Brain microvascular endothelial cell (primary cell): ENCODE measurements at places on chromosomes 7 and 10.

GRCh38 chr10:3538656-3539531 lies 246.1 kb downstream of the KLF6 start:
- peak; percentile 96 for DNase-seq

DNA sequence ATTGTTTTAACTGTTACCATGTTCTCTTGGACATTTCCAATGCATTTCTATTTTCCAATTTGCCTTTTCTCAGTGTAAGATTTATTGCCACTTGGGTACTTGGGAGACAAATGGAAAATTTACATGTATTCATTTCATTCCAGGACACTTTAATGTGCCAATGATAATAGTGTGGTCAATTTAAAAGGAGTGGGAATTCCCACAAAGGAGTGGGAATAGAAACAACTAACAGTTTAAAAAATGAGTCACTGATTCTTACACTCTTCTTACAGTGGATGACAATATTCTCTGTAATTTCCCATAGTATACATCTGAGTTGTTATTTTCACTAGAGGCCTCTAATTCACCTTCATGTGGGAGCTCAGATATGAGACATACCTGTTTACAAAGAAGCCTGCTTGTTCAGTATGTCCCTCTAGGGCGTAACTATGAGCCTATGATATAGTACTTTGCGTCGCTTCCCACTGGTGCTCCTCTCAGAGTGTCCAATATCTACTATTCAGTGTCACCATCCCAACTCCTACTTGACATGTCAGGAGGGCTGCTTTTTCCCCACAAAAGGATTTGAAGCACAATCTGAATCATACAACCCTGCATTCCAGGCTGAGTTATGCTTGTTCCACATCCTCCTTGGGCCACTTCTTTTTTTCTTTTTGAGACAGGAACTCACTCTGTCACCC lies 301.3 kb downstream of the PHTF2 start:
- peak; percentile 64 for DNase-seq

DNA sequence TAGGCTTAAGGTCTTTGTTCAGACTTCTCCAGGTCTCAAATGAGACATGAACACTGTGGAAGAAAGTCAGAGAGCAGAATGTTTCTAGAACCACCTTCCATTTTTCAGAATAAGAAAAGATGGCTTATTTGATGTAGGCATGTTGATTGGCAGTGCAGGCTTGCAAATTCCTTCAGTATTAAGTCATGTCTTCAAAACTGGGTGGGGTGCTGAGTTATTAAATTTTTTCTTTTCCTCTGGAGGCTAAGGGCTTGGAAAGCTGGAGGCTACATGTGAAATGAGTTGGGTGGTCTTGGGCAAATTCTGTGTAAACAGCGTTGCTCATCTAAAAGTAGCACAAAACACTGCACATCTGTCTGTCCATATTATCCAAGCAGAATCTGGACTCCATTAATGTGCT lies 62.8 kb downstream of the PRTFDC1 start:
- no peak for DNase-seq

GRCh38 chr10:30231071-30231652 lies 117.9 kb downstream of the MTPAP start:
- DNase-seq, result no peak

DNA sequence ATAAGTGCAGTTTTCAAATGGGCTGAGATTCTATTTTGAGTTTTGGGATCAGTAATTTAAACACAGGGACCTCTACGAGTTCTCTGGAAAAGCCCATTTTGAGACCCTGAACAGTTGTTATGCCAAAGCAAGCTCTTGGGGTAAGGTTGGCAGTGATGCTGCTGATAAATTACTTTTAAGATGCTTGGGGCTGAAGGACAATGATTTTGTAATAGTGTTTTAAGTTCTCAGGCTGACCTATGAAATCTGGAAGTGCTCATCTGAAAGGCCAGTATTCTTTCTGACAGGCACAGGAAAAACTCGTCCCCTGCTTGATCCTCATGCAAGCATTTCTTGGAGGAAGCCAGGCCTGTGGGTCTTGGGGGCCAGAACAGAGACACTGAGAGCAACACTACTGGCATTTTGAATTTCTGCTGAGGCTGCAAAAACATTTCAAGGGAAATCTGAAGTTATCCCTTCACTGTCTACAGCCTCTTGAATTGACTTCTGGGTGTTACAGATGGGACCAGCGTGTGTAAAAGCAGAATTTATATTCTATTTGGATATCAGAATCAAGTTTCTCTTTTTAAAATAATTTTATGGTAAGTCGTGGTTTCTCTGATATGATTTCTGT lies 79.7 kb downstream of the AUTS2 start:
- no peak for DNase-seq

GRCh38 chr10:17576768-17577167 lies 40.4 kb downstream of the HACD1 start:
- no peak for DNase-seq

- no peak for DNase-seq
Measured at GRCh38 chr7:104945599-104945956, 68.4 kb upstream of the KMT2E start.

DNA sequence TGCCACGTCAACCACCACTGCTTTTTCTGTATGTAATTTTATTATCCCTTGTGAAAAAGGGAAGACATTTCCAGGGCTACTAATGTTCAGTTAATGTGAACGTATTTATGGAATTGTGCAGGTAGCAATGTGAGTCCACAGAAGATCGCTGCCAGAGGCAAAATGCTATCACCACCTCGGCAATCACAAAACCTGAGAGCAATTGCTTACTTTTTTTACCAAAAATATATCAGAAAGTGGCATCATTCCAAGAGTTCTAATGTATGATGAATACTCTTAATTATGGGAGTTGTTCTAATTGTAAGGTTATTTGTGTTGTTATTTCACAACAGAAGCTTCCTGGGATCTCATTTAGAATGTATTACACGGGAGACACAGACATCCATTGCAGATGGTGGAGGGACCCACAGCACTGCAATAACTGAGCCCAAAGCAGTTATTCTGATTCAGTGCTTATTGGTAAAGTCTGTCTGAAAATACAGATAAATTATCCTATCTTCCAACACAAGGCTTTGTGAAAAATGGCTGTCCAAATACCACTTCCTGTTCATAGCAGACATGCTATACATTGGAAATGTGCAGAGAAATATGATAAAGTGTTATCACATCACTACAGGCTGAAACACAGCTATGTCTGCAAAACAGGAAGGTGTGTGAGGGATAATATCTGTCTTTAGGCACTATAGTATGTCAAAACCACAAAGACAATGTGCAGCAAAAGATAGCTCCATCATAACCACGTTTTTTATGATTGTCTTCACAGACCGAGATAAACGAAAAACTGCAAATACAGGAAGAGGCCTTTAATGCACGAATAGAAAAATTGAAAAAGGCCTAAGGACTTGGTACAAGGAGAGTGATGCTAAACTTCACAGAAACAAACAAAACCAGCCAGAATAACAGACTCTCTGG lies 102.7 kb downstream of the CABCOCO1 start:
- DNase-seq, result no peak

DNA sequence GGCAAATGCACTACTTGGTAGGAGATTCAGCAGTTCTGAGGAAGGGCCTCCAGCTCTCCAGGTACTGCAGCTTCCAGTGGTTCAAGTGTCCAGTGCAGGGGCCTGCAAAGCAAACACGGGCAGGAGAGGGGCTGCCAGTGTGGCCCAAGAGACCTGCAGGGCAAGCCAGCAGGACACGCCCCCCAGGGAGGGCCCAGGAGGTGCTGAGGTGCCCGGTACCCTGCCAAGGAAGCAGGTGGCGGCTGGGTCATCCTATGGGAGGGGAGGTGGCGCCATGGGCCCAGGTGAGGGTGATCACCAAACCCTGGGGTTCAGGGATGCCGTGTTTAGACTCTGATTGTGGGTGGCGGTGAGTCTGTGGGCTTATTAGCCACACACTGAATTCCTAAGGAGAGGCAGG lies 45.7 kb downstream of the PARP12 start:
- DNase-seq, result no peak

DNA sequence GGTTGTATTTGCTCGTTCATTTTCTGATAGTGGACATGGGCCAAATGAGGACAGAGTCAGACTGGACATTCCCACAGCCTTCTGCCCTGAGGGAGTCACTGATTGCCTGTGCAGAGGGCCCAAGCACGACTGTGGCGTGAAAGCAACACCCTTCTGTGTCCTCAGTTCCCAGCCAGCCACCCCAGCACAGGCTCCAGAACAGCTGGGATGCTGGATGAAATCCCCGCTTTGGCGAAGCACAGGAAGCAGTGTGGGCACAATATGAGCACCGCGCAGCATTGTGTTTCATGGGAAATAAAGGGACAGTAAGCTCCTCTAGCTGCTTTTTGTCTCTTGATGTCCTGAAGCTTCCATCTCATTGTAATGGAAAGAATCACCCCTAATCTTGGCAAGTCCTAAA lies 20.5 kb downstream of the TRIL start:
- DNase-seq, result no peak

DNA sequence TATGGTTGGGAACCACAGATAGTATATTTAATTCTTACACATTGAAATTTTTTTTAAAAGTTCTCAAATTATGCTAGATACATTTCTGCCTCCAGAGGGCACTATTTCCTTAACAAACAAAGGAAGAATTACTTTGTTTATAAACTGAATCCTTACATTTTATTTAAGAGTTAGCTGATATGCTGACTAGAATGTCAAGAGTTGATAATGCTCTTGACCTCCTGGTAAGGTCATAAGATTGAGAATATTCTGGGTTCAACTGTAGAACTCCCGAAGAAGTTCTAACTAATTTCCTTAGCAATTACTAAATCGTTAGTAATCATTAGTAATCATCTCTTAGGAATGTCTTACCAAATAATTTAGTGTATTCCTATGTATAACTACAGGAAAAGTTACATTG lies 95.3 kb upstream of the CYP26C1 start:
- no peak for DNase-seq

DNA sequence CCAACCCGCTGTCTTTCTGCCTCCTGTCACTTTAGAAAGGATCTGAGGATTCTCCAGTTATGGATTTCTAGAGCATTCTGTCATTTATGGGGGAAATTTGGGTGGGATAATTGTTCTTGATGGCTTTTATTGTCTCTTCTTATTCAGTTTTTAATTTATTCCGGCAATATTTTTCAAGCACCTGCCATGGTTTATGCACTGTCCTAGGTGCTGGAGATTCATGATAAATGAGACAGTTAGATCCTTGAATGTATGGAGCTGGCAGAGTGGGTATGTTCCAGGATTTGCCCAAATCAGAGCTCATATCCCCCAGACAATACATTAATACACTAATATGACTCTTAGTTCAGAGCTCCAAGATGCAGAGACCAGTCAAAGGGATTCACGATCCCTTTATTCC lies 146.8 kb upstream of the PRKCQ start:
- no peak for DNase-seq

- DNase-seq, result no peak
Measured at GRCh38 chr10:86291616-86292340, 74.8 kb downstream of the GRID1 start.

DNA sequence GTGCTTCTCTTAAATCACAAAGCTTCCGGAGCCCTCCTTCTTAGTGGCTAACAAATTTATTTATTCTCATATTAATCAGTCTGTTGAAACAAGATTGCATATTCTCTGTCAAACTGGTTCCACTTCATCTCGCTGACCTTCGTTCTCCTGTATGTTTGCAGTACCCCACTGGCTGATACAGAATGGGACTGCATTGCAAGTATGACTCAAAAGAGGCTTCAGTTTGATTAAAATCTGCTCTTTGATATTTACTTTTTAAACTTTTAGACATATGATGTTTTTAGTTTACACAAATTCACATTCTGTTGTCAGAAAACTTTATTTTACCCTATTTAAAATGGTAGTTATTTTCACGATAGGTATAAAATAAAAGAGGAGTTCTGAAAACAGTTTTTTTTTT lies 14.3 kb upstream of the ARHGAP12 start:
- DNase-seq, result no peak

DNA sequence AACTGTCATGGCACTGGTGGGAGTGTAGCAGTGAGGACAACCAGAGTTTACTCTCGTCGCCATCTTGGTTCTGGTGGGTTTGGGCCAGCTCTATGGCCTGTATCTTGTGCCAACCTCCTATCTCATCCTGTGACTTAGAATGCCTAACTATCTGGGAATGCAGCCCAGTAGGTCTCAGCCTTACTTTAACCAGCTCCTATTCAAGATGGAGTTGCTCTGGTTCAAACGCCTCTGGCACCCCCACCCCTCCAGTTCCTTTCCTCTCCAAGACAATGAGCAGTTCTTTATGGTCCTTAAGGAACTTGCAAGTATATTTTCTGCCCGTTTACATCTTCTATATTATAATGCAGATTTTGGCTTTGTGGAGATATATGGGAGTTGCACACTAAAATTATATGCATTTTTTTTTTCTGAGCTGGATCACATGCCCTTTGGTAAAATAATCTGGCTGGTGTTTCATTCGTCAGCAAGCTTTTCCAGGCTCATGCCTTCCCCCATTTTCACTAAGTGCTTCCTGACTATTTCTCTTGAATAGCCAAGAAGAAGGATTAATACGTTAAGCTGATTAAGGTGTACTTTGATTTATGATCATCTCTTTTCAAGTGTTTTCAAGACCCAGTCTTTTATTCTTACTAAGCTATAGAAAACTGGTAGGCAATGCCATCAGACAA lies 11.2 kb upstream of the WIPF3 start:
- DNase-seq, result no peak

DNA sequence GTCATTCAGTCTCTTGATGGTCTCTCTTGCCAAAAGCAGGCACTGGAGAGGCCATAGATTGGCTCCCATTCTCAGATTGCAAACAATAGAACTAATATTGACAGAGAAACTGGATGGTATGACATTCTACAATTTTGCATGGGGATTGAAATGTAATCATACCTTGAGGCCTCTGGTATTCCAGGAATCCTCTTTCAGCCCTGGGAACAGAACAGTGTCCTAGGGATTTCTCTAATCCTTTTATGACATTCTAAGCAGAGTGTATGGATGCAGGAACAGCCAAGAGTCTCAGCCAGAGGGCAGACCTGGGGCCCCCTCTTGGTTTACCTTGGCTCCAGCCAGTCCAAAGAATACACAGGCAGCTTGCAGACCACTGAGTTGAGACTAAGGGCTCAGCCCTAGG lies 206.4 kb downstream of the KCNMA1 start:
- no peak for DNase-seq

GRCh38 chr10:93926613-93927012 lies 32.8 kb downstream of the SLC35G1 start:
- DNase-seq, result no peak

- DNase-seq, result no peak
Measured at GRCh38 chr7:115356999-115357702, 435.3 kb downstream of the MDFIC start.

GRCh38 chr10:60048091-60048501 lies 141.7 kb upstream of the CCDC6 start:
- no peak for DNase-seq

DNA sequence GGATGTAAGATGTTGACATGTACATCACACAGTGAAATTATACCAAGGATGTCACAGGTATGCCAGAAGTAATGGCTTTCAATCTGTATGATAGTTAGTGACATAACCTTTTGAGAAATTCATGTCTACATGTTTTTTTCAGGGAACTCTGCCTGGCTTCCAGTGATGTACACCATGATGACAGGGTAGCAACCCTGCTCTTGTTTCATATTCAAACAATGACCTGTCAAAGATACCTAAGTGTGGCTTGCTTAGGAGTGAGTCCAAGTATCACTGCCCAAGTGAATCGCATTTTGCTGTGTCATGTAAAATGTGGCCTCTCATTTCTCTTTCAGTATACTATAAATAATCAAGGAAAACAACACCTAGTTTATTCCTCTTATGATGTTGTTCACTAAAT lies 205.8 kb upstream of the DKK1 start:
- DNase-seq, result no peak
